Activated B cell treated with CpG ODN at 0.5 μM for 24 hours (primary cell): ENCODE measurements at places on chromosomes 5 and 9.

GRCh38 chr9:5441043-5441442 lies 3.3 kb upstream of the PLGRKT start:
- DNase-seq, result no peak

- DNase-seq, result no peak
These were observed 4.4 kb downstream of the TGFBI start for GRCh38 chr5:136033234-136033633.

DNA sequence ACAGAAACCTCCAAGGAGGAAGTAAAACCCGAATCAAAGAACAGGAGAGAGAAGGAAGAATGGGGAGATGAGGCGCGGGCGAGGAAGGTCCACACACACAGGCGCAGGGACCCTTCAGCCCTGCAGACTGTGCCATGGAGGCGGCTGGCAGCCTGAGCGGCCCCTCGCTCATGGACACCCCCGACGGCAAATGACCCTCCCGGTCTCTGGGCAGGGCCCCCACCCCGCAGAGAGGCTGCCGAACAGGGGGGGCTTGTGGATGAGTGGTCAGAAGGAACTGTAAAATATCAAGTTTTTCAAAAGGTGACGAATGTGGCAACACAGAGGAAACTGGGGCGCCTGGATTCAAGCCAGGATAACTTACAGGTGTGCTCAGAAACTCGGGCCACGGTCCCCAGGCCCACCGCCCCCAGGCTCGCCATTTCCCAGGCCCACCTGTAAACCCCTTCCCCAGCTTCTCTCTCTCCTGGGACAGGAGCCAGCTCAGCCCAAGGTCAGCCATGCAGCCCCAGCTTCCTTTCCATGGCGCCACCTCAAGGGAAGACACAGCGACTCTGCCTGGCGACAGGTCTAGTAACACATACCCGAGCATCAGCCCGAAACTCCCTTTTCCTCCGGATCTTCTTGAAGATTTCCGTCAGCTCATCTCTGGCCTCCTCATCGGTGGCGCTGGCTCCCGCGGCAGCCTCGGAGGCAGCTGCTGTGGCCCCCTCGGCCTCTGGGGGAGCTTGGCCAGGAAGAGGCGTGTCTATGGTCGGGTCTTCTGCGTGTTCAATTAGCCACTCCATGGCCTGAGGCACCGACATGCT lies 16.5 kb downstream of the UBAC1 start:
- no peak for DNase-seq

GRCh38 chr5:103259705-103260355 lies 1.3 kb downstream of the MACIR start:
- no peak for DNase-seq

DNA sequence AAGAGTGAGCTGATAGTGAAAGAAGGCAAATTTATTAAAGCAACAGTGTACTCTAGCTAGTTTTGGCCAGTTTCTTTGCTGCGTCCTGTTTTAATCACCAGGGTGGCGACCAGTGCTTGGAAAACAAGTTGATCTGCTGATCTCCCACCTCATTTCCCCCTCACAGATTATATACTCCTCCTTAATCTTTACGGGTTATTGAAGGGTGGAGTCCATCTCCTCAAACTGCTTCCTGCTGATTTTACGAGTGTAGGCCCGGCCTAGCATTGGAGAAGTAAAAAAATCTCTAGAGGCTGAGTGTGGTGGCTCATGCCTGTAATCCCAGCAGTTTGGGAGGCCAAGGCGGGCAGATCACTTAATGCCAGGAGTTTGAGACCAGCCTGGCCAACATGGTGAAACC lies 14.0 kb upstream of the CFAP95 start:
- no peak for DNase-seq

DNA sequence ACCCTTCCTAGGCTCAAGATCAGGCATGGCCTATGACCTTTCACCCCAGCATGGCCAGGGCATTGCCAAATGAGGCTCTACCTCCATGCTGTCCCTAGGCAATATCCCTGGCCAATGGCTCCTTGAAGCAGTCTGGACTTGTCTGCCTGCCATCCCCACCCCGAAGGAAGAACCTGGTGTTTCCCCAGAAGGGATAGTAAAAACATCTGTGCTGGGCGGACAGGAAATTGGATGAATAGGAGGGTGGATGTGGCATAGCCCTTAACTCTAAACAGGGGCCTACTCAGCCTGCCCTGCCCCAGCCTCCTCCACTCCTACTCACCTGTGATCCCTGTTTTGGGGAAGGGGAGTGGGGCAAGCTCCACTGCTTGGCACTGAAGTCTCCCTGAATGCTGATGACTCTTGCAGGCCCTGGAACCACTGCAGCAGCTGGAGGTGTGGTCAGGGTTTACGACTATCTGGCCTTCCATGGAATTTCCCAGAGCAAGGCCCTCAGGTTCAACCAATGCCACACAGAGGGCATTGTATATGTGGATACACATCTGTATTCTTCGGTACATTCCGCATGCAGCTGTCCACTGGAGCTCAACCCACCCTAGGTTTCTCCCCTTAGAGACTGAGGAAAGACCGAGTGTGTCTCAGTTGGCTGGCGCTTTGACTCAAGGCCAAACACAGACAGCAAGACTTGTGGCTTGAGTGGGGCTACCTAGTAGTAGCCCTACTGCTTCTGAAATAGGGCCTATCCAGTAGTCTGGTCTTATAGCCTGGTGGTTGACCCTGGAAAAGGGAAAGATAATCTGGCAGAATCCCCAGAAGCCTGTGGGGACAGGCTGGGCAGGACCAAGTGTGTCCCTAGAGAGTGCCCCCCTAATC lies 6.4 kb upstream of the P4HA2 start:
- no peak for DNase-seq

DNA sequence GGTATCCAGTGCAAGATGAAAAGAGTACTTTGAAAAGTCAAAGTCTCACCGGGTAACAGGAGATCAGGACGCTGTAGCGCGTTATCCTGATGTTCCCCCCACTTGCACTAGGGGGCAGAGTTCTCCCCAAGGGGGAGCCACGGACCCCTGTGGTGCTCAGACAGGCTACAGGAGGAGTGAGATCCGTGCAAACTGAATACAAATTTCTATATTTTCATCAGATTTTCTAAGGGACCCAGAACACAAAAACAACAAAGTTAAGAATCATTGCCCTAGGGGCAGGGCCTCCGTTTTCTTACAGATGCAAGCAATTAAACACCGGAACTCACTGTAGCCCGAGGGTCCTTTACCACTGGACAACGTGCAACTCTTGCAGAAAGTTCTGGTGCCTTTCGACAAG lies 2.0 kb downstream of the MYO10 start:
- no peak for DNase-seq

- DNase-seq, result no peak
These were observed 176.4 kb upstream of the ANKRD55 start for GRCh38 chr5:56409331-56410190.

- no peak for DNase-seq
These were observed 75.4 kb upstream of the TBC1D2 start for GRCh38 chr9:98330831-98331230.

- DNase-seq, result no peak
These were observed 81.6 kb downstream of the TMEM215 start for GRCh38 chr9:32864971-32865370.

DNA sequence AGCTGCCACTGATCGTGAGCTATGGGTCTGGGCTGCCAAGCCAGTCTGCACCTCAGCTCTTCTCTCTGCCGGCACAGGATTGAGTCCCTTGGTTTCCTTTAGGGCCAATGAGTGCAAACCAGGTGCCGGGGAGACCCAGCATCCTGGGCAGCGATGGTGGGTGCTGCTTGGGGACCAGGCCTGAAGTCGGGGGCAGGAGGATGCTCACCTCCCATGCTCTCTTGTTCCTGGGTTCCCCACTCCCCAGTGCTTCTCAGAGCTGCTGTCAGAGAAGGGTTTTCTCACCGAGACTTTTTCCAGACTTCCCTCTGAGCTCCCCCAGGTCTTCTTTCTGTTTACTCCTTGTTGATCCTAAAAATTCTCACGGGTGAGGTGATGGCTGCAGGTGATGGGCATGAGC lies 61.2 kb downstream of the IRX1 start:
- no peak for DNase-seq

GRCh38 chr9:137688725-137689124 lies 69.9 kb downstream of the EHMT1 start:
- DNase-seq, result no peak

GRCh38 chr5:140977003-140977402 lies 10.7 kb downstream of the PCDHAC2 start:
- no peak for DNase-seq
